ENCODE measurements at places on chromosomes 3 and 15.

GRCh38 chr3:143888166-143888565 lies 39.9 kb upstream of the SLC9A9 start:
- no peak for DNase-seq

- DNase-seq = no peak
Measured at GRCh38 chr15:91961357-91961756, 107.8 kb downstream of the SLCO3A1 start.

- DNase-seq = no peak
Measured at GRCh38 chr3:37712918-37713817, 148.5 kb upstream of the CTDSPL start.

DNA sequence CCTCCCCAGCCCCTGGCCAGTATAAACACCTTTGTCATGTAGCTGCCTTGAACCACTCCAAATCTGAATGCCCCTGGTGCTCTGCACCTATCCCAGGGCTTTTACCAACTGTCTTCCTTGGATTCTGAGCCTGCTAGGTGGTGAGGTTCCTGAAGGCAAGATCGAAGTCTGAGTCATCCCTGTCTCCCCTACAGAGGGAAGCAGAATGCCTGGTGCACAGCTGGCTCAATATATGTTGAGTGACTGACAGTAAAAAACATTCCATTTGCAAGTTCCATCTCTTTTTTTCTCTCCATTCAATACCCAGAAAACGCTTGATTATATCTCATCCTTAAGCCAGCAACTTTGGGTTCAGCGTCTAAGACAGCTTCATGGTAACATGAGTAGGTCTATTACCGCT lies 24.7 kb downstream of the SLC24A1 start:
- no peak for DNase-seq

DNA sequence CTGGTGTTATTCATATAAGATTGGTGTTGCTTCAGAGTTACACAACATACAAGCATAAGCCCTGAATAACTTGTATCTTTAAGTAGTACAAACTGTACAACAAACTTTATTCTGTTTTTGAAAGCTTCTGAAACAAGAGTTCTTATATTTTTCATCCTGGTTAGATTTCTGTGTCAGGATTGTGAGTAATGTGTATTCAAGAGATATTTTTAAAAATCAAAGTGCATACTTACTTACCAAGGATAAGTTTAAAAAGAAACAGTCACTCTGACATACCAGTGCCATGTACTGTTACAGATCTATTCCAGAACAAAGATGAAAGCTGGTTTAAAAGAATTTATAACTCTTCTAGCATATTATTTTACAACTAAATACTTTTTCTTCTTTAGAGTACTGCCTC lies 755.1 kb downstream of the ZPLD1 start:
- DNase-seq = no peak

DNA sequence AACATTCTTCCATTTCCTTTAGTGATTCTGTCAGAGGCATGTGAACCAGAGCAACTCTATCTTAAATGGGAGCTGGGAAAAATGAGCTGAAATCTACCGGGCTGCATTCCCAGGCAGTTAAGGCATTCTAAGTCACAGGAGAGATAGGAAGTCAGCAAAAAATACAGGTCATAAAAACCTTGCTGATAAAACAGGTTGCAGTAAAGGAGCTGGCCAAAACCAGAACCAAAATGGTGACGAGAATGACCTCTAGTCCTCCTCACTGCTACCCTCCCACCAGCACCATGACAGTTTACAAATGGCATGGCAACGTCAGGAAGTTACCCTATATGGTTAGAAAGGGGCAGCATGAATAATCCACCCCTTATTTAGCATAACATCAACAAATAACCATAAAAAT lies 66.4 kb downstream of the B3GALNT1 start:
- no peak for DNase-seq

- DNase-seq = no peak
Measured at GRCh38 chr3:190575437-190576185, 61.7 kb downstream of the IL1RAP start.

GRCh38 chr3:52052831-52053306 lies 3.5 kb downstream of the DUSP7 start:
- DNase-seq = peak; percentile 70

- DNase-seq = no peak
Measured at GRCh38 chr15:90053685-90054466, 48.4 kb downstream of the IDH2 start.

DNA sequence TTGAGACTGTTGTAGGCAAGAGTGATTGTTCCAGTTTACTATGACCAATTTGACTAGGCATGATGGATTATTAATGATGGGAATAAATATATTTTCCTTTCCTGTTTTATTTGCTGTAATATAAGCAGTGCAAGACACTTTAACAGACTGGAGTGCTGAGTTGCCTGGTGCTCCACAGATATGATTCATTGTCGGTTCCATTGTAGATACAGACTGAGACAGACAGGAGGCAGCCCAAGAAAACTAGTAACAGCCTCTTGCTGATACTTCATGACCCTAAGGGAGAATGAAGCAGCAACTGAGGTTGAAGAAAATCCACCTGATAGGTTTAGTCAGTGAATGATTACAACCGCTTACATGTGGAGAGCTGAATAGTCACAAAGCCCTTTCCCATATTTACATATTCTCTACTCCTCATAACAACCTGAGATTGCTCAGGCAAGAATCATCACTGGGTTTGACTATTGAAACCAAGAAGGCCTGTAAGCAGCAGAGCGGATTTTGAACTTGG lies 235.1 kb upstream of the TPRG1 start:
- DNase-seq = no peak
